ENCODE measurements at places on chromosomes 13 and 19. TPM values are rescaled to one million over a fixed set of nuclear protein-coding genes. Genes with fewer than 3 reads are reported as not detected.

Gene SPRED3
- 5.2 TPM for total RNA-seq

Gene PSG4
- total RNA-seq, result not detected

Gene UPF1
- 77.3 TPM for total RNA-seq

Gene ELANE
- total RNA-seq, result not detected

Gene NCAN
- total RNA-seq, result 1.9 TPM

Gene SOX21
- 6.4 TPM for total RNA-seq

Gene PROZ
- not detected for total RNA-seq
